NCI-H2227 treated with DMSO at 0.1 percent for 48 hours (cell line): ENCODE measurements at places on chromosomes 11 and 22.

- DNase-seq, result no peak
Observed at GRCh38 chr22:41532908-41533825, 11.1 kb downstream of the POLR3H start.

- DNase-seq, result peak; percentile 97
Observed at GRCh38 chr11:61041755-61042518, 60.4 kb upstream of the CD5 start.

- DNase-seq, result no peak
Observed at GRCh38 chr11:102911758-102912481, 37.1 kb upstream of the MMP12 start.

DNA sequence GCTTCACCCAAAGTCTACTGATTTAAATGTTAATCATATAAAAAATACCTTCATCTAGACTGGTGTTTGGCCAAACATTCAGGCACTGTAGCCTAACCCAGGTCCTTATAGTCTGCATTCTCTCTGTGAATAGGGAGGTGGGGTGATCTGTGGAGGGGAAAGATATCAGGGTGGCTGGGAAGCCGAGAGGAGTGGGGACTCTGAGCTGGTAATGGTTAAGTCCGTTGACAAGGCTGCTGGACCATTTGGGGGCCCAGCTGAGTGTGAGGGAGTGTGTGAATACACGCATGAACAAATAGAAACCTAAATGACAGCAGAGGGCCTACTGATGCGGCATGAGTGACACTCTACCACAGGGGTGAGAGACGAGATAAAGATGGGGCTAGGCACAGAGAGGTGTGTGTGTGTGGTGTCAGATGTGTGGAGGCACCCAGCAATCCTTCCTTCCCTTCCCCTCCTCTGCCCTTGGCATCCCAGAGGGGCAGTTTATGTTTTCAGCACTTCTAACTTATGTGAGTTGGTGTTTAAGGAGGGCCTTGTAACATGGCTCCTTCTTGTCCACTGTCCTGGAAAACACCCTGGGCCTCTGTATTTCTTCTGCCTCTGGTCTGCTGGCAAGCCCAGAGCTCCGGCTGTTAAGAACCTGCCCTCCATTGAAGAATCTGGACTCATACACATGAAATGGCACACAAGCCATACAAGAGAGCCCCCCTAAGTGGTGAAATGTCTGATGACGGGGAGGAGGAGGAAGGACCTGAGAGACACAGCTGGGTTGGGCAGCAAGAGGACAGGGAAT is 249.1 kb upstream of the TBCEL start:
- no peak for DNase-seq

GRCh38 chr11:115385226-115385625 is 119.0 kb downstream of the CADM1 start:
- no peak for DNase-seq

- no peak for DNase-seq
Observed at GRCh38 chr11:68414496-68415221, 45.9 kb upstream of the PPP6R3 start.
